Activated CD4-positive, alpha-beta T cell treated with anti-CD3 and anti-CD28 coated beads, Interleukin-2, amount 50 U/mL, for 48 hours (primary cell): ENCODE measurements at places on chromosomes 13 and 19.

GRCh38 chr13:37835392-37835791, 34.2 kb downstream of the TRPC4 start:
- no peak for DNase-seq

DNA sequence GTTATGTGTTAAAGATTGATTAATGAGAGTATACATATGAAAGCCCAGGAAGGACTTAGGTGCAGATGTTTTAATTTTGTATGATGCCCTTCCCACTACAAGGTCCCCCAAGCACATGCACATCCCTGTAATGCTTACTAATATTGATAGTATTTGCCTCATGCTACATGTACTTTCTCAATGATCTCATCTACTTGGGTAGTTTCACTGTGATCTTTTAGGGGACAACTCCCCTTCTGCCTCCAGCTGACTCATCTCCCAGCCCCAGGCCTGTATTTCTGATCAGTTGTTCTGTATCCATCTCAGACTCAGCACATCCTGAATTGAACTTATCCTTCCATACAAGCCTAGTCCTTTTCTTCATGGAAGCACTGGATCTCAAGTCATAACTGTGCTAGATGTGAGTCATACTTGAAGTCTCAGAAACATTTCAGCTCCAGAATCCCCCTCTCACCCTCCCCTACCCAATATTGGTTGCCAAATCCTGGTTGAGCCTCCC, 49.4 kb upstream of the INTS6 start:
- peak; percentile 35 for DNase-seq

DNA sequence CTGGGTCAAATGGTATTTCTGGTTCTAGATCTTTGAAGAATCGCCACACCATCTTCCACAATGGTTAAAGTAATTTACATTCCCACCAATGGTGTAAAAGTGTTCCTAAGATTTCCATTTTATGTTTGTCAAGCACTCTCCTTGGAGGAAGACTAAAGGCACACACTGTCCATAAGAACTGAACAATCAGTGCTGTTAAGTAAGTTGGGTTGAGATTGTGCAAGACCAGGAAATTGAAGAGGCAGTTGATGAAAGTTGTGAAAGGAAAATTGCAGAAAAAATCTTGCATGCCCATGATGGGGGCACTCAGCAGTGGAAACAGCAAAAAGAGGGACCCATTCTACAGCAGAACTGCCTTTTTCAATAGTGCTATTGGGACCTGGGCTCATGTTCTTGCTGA, 323.6 kb downstream of the DLEU7 start:
- DNase-seq, result no peak

GRCh38 chr19:1465191-1466016, 13.6 kb downstream of the C19orf25 start:
- DNase-seq, result peak; percentile 52
